ENCODE measurements at places on chromosomes 2 and 18.

DNA sequence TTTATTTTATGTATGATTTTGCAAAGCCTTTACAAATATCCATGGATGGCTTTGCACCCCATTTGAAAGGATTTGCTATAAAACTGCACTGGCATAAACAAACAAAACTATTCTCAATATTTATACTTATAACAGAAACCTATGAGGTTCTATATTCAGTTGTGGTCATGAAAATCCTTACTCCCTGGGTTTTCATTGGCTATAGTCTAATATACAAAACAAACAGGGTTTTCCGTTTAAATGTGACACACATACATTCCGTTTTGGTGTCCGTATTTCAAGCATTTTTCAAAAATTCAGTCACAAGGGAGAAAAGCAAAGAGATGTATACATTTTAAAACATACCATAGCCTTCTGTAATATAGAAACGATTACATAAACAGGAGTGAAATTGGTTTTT is 100.0 kb downstream of the TCF4 start:
- H3K4me3 ChIP-seq = no peak overlapping the region
- no peaks in the 10 kb centered on the region for H3K4me1 ChIP-seq
- H3K27me3 ChIP-seq = no peaks in the 10 kb centered on the region
- no peak overlapping the region for H3K27ac ChIP-seq
- H3K36me3 ChIP-seq = no peaks in the 10 kb centered on the region
- no peak for DNase-seq

- H3K27me3 ChIP-seq = no peaks in the 10 kb centered on the region
- no peak overlapping the region for H3K4me3 ChIP-seq
- H3K36me3 ChIP-seq = no peaks in the 10 kb centered on the region
- H3K27ac ChIP-seq = no peak overlapping the region
- DNase-seq = no peak
These were observed 120.8 kb upstream of the NPAS2 start for GRCh38 chr2:100699131-100699530.

GRCh38 chr18:58398648-58399398 is 230.1 kb downstream of the ALPK2 start:
- no peaks in the 10 kb centered on the region for H3K27me3 ChIP-seq
- no peak overlapping the region for H3K27ac ChIP-seq
- DNase-seq = no peak
- peaks cover 5% of the 10 kb centered on the region for H3K4me1 ChIP-seq
- H3K36me3 ChIP-seq = no peaks in the 10 kb centered on the region
- no peak overlapping the region for H3K4me3 ChIP-seq

DNA sequence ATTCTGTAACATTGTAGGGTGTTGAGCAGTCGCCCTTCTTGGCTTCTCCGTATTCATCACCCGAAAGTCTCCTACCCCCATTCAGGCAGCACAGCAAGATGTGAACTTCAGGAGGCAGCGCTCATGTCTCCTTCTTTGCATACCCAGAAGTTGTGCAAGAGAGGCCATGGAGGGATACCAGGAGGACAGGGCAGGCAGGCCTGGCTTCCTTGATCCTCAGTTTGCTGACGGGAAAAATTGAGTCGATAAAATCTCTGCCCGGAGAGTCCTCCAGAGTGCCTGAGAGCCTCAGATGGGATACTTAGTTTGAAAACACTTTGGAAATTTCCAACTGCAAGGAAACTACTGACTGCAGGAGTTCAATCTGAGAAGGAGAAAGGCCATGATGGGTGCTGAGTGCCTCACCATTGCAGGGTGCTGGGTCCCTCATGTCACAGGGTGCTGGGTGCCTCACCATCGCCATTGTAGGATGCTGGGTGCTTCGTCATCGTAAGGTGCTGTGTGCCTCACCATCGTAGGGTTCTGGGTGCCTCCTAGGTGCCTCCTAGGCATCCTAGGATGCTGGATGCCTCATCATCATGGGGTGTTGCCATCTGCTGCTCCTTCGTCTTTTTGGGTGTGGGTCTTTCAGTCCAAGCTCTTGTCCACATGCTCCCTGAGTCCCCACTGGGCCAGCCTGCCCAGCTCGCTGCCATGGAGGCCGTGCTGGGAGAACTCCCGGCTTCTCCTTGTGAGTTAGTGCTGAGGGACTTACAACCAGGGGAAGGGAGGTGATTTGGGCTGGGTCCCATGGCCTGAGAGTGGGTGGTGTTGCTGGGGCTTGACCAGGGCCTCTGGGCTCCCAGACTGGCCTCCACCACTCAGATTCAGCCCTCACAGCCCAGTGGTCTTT is 162.4 kb downstream of the DDX1 start:
- H3K27me3 ChIP-seq = no peaks in the 10 kb centered on the region
- H3K4me3 ChIP-seq = no peak overlapping the region
- DNase-seq = no peak

Measured in breast epithelium (tissue), 4 donors.